ENCODE measurements at places on chromosomes 13 and 19.

- DNase-seq, result no peak
Measured at GRCh38 chr19:32022044-32022640, 323.3 kb upstream of the ZNF507 start.

DNA sequence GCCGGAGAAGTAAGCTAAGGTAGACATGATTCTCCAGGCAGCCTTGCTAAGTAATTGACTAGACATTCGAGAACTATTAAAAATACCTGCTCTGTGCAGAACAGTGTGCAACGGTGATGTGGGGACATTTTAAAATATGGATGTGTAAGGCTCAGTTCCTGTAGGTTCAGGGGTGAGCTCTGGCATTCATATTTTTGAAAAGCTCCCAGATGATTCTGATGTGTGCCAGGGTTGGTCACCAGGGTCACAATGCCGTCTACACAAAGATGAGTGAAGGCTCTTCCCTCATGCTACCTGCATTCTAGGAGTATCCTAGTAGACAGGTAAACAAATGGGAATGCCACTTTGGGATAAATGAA lies 702 bp upstream of the EPSTI1 start:
- no peak for DNase-seq

GRCh38 chr13:33252135-33252534 lies 33.4 kb downstream of the STARD13 start:
- DNase-seq, result no peak

DNA sequence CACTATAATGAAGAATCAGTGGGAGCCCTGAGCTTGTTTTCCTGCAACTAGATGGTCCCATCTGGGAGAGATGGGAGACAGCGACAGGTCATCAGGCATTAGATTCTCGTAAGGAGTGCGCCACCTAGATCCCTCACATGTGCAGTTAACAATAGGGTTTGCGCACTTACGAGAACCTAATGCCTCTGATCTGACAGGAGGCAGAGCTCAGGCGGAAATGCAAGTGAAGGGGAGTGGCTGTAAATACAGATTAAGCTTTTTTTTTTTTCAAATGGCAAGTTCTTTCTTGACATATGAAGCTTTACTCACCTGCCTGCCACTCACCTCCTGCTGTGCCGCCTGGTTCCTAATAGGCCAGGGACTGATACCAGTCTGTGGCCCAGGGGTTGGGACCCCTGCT lies 14.4 kb downstream of the CDC16 start:
- DNase-seq, result no peak

DNA sequence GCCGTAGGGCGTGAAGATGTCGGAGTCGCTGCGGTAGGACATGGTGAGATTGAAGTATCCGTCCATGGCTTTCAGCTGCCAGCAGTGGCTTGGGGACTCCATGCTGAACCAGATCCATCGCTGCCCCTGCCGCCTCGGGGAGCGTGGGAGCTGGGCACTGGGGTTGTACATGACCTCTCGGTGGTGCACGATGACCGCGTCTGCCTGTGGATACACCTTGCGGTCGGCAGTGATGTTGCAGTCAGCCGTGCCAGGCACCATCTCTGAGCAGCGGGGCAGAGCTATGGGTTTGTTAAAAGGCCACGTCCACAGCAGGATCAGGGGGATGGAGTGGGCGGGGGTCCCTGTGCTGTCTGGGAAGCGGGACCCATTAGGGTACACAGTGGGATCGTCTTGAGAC lies 7.4 kb downstream of the FUT6 start:
- no peak for DNase-seq

DNA sequence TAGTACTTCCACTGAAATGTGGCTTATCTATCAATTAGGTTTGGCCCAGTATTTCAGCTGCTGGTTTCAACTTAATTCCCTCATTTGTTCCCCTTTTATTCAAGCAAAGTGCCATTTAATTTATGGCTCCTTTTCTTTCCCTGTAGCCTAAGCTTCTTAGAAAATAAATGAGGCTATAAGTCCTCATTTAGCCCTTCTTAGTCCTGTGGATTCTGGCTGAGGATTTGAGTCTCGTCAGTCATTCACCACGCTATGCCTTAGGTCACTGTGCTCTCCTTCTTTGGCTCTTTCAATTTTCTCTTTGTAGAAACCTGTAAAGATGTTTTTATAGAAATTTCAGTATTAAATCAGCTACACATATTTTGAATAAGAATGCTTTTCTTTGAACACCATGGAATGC lies 579.1 kb downstream of the GPC6 start:
- no peak for DNase-seq

DNA sequence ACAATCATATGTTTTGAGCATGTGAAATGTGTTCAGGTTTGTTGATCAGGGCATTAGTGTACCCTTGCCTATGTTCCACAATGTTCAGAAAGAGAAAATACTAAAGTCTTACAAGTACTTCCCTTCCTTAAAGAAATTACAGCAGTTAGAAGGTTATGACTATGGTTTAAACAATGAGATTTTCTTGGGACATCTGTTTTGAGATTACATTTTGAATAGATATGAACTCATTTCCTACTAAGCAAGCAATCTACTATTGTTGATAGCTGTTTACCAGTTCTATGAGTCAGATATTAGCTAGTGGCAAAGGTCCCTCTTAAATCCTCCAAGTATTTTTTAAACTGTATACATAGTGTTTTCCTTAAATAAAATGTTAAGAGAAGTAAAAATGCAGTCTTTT lies 241.3 kb downstream of the DACH1 start:
- DNase-seq, result peak; percentile 28

GRCh38 chr13:44703371-44703770 lies 127.2 kb upstream of the TSC22D1 start:
- DNase-seq, result peak; percentile 46

GRCh38 chr19:2171349-2172145 lies 7.8 kb downstream of the DOT1L start:
- no peak for DNase-seq

DNA sequence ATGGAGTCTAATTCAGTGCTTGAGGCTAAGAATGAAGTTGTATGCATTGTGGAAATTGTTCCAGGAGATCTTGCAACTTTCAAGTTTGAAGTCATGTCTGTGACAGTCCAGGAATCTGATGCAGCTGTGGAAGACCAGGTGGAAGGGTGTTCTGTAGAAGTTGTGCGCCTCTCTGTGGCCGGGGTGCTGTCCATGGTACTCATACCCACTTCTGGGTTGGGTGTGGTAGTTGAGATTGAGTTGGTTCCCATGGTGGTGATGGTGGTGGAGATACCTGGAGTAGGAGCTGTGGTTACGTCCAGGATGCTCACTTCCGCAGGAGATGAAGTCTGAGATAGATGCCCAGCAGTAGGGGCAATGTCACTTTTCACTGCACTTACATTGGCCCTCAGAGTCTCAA lies 44.3 kb downstream of the MUC16 start:
- DNase-seq, result no peak

Measured in NCI-H226 (cell line).